ENCODE measurements at places on chromosomes 2 and 18.

DNA sequence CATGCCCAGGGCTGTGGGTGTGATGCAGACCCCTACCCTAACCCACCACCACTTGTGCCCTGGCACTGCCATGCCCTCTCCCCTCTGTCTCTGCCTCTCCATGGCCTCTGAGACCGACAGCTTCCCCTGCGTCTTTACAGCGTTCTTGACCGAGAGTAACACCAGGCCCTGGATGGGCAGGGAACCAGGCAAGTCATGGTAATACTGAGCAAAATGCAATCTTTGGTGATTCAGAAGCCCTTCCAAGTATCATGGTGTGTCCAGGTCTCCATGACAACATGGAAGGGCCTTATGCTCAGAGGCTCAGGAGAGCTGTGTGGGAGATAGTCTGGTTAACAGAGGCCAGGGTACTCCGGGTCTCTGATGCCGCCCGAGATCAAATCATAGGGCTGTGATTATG is 176.1 kb downstream of the KLHL29 start:
- no peak for DNase-seq

DNA sequence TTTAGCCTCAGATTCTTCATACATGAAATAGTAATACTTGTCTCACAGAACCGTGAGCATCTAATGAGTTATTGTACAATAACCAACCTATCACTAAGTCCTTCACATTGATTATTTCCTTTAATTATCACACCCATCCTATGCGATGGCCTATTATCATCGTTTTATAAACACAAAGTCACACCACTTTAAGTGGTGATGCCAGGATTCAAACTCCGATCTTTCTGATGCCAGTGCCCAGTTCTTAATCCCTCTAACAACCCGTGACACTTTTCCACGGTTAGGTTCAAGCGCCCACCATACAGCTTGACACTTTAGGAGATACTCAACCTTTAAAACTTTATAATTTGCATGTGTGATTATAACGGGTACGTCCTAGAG is 523 bp upstream of the ALMS1 start:
- DNase-seq, result no peak

- no peak for DNase-seq
These were observed 207.0 kb upstream of the VWC2L start for GRCh38 chr2:214203744-214204289.

- no peak for DNase-seq
These were observed 93.0 kb upstream of the SMAD2 start for GRCh38 chr18:48023334-48024008.

DNA sequence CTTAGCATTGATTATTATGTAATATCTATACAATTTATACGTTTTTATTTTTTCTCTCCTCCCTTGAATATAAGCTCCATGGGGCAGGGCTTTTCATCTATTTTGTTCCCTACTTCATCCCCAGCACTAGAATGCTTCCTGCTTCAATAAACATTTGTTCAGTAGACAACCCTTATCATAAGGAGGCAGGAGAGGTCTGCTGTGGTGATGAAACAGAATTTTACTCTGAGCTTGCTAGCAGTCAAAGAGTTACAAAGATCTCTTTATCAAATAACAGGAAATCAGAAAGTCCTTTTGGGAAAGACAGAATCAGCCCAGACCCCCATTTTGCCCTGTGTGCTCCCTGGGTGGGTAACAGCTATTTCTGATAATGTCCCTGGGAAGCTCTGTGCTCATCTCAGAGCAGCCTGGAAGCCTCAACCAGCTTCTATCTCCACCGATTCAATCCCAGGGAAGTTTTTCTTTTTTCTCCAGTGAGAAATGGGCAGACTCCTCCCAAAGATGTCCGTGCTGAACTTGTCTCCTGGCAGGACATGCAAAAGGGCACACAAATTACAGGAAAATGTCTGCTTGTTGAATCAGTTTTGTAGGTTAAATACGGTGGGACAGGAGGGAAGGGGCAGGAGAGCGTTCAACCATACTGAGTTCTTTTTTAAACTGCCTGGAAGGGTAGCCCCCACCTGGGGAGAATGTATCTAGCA is 84.7 kb upstream of the PKDCC start:
- DNase-seq, result no peak

GRCh38 chr18:74976331-74976909 is 232.5 kb downstream of the PTGR3 start:
- no peak for DNase-seq

- DNase-seq, result no peak
These were observed 376.9 kb downstream of the RND3 start for GRCh38 chr2:150110548-150110947.

DNA sequence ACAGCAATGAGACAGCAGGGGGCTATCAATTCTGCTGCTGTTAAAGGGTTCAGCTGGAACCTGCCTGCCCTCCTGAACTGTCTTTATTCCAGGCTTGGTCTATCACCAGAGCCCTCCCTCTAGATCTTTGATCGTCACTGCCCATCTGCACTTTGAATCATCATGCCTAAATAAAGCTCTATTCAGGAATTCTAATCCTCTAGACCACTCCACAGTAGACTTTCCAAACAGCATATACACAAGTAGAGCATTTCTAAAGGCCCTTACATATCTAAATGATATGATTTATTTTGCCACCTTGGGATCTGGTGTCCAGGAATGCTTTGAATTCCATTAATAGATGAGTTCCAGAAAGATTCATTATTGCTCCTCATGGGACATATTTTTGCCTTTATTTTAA is 542.1 kb upstream of the SYT4 start:
- no peak for DNase-seq

- no peak for DNase-seq
These were observed 34.9 kb upstream of the TFCP2L1 start for GRCh38 chr2:121319941-121320340.

GRCh38 chr2:45905632-45905958 is 254.1 kb downstream of the PRKCE start:
- no peak for DNase-seq

- no peak for DNase-seq
These were observed 1.1 kb downstream of the ACTG2 start for GRCh38 chr2:73893764-73894474.

- peak; percentile 24 for DNase-seq
These were observed at the start of gene SPATS2L for GRCh38 chr2:200306196-200306930. Gene SPATS2L, plus strand, starts transcription at chr2:200306693. Its CDS starts 82,552 bp downstream, at chr2:200389245.

GRCh38 chr2:236370847-236371409 is 106.7 kb upstream of the ASB18 start:
- DNase-seq, result no peak

- no peak for DNase-seq
These were observed 749 bp downstream of the STK25 start for GRCh38 chr2:241507430-241508239.

- DNase-seq, result no peak
These were observed 748 bp upstream of the ZNF804A start for GRCh38 chr2:184597571-184597991.

GRCh38 chr2:43622931-43623451 is 14.1 kb upstream of the PLEKHH2 start:
- no peak for DNase-seq

GRCh38 chr2:88810488-88810887 is 119.0 kb downstream of the RPIA start:
- DNase-seq, result no peak

- no peak for DNase-seq
These were observed 139.4 kb upstream of the HDAC4 start for GRCh38 chr2:239540174-239540573.

DNA sequence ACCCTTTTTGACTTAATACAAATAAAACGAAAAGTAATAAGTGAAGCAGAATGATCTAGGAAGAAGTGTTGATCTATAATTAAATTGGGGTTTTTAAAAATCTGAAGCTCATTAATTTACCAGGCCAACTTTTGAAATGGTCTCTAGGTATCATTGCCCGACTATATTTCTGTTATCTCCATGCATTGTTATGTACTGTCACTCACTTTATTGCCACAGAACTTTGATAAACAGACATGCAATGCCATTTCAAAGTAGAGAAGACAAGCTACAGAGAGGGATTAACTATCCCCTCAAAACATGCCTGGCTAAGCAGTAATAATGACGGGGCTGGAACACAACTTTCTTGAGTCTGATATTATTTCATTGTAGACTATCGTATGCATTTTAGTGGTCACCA is 147.6 kb upstream of the ITGA4 start:
- no peak for DNase-seq

DNA sequence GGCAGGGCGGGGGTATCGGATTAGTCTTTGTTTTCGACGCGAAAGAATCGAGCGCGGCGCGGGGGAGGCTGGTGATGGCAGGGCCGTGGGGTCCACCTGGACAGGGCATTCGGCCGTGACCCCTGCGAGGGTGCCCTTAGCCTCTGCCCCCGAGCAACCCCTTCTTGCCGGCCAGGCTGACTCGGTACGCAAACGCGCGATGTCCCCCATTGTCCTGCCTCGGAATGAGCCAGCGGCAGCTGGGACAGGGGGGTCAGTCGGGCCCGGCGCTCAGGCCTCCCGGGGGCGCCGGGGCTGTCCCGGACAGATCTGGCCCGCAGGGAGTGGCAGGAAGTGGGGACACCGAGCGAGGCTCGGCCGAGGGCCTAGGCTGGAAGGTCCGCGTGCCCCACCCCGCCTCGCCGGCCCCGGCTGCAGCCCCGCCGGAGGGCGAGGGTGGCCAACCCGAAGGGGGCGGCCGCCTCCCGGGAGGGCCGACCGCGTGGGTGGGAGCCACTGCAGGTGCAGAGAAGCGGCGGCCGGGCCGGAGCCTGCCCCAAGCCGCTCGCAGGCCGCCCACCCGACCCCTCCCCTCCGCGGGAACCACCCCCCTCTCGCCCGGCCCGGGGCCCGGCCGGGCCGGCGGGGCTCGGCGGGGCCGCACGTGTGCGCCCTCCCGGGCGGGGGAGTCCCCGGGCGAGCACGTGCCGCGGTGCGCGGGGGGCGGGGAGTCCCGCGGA is at the start of gene TET3:
Gene TET3, plus strand, starts transcription at position 708 of the 719 bp plus-strand sequence. CDS start 1,494 bp downstream, outside the sequence.
- DNase-seq, result no peak

GRCh38 chr2:175871331-175872004 is 130.6 kb downstream of the LNPK start:
- no peak for DNase-seq

DNA sequence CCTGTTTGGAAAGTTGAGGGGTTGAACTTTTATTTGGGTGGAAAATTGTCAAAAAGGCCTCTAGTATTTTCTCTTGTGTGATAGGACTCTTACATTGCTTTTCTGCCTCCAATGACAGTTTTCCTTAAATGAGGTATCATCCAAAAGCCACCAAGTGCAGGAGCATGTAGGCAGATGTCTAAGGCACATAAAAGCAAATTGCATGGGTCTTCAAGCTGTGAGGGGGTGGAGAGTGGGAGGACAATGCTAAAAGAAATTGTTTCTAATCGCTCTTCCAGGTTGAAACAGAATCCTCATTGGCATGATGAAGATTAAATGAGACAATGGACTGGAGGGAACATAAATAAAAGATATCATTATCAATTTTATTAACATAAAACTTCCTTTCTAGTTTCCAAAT is 6.8 kb downstream of the TACR1 start:
- DNase-seq, result no peak

DNA sequence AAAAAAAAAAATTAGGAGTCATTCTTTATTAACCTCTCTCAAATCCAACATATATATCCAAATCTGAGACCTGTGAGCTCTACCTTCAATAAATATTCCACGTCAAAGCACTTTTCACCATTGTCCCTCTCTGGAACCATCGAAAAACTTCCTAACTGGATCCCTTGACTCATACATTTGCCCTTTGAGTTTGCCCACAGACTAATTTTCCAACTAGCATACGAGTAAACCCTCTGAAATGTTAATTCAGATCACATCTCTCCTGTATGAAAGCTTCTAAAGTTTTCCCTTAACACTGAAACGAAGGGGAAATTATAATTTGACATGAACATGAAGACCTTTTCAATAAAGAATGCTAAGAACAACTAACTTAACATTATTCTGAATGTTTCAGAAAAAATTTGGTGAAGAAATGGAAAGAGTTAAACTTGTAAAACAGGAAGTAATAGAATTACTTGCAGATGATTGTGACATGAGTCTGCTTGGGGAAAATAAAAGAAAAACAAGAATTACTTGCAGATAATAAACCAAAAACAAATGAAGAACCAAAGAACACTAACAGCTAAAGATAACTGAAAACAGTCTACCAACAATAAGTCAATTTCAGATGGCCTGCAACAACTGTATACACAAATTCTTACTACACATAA is 110.6 kb downstream of the C2orf74 start:
- no peak for DNase-seq

GRCh38 chr2:168705534-168706470 is 96.6 kb upstream of the NOSTRIN start:
- DNase-seq, result no peak

GRCh38 chr2:71798266-71799012 is 345.1 kb downstream of the DYSF start:
- no peak for DNase-seq

- no peak for DNase-seq
These were observed 347.9 kb upstream of the HS6ST1 start for GRCh38 chr2:128666596-128666995.

All from substantia nigra (tissue), 51 donors.